CD4-positive, alpha-beta T cell treated with Interleukin-4 for 4 hours (primary cell): ENCODE measurements at places on chromosomes 12 and 14.

DNA sequence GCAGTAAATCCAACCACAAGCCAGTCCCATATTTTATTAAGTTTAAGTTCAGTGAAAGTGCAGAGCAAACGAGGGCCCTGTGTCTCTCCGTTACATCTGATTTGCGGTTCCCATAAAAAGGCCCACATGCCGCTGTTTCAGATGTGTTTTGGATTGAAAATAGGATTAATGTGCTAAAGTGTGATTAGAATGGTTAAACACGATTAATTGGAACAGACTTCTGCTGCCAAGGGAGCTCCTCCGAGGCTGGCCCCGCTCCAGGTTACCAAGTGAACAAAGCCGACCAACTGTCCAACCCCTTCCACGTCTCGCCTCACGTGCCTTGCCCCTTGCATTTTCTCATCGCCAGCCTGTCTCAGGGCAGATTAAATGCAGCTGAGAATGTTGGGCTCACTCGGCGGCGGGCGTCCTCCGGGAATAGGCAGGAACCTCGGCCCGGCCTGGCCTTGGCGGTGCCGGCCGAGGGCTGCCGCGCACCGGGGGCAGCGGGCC is 166.5 kb upstream of the GSC start:
- no peak for DNase-seq

- no peak for DNase-seq
These were observed 1095.2 kb downstream of the FSCB start for GRCh38 chr14:43411841-43412240.

GRCh38 chr14:84643446-84643845 is 886.5 kb upstream of the FLRT2 start:
- DNase-seq = no peak

DNA sequence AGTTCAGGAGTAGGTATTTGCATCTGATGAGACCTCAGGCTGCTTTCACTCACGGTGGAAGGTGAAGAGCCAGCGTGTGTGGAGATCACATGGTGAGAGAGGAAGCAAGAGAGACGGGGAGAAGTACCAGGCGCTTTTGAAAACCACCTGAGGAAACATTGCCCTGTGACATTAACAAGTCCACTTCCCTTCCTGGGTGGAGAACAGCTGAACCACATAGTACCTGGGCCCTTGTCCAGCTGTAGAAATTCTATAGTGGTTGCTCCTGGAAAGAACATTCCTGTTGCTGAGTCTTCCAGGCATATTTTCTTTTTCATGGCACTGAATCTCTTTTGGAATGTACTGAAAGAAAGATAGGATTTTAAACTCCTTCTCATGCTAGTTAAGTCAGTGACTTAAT is 87.3 kb upstream of the RIN3 start:
- DNase-seq = no peak

- DNase-seq = no peak
These were observed 48.5 kb downstream of the CDC42BPB start for GRCh38 chr14:103008768-103009357.

GRCh38 chr12:59036347-59036746 is 116.0 kb upstream of the LRIG3 start:
- DNase-seq = no peak
